ENCODE measurements at places on chromosomes 11 and 22.

DNA sequence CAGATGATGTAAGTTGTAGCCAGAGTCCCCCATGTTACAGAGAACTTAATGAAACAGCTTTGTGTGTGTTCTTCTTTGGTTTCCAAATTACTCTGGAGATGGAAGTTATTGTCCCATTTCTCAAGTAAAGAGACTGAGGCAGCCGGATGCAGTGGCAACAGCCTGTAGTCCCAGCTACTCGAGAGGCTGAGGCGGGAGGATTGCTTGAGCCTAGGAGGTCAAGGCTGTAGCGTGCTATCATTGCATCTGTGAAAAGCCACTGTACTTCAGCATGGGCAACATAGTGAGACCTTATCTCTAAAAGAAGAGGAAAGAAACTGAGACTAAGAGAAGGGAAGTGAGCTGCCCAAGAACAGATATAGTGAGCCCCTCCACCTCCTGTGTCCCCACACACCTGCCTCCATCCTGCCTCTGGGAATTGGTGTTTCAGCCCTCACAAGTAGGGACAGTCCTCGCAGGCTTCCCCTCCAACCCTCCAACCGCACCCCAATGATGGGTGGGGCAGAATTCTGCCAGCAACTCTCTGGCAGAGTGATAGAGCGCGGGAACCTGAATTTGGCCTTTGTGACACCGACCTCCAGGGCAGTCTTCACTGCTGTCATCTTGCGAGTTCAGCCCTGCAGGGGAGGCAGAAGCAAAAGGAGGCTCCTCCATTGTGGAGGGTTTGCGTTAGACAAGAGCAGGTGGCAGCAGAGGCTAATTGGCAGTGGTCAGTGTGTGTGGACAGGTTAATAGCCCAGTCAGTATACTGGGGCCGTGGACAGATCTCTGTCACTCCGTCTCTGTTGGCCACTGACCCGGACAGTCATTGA is 1.6 kb downstream of the PDXP start:
- no peak for DNase-seq

DNA sequence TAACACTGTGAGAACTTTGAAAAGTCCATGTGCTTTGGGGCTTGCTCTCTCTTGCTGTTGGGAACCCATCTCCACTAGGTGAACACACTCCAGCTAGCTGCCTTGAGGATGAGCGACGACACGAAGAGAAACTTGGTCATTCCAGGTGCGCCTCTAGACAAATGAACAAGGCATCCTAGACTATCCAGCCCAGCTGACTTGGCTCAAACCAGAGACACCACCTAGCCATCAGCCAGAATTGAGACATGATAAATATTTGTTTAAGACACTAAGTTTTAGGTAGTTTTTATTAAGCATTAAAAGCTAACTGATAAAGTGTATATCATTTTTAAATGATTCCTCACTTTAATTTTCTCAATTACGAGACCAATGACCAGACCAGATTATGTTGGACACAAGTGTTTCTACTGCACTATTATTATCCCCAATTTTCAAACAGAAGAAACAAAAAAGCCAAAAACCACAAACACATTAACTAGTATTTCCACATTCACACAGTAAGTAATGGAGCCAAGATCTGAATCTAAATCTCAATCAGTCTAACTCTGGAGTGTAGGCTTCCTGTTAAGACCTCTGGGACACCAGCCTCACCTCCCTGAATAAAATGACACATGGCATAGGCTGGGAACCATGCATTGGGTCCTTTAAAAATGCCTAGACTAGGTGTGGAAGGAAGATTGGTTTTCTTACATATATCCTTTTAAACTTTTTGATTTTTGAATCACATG is 70.4 kb downstream of the GDPD4 start:
- DNase-seq: no peak

DNA sequence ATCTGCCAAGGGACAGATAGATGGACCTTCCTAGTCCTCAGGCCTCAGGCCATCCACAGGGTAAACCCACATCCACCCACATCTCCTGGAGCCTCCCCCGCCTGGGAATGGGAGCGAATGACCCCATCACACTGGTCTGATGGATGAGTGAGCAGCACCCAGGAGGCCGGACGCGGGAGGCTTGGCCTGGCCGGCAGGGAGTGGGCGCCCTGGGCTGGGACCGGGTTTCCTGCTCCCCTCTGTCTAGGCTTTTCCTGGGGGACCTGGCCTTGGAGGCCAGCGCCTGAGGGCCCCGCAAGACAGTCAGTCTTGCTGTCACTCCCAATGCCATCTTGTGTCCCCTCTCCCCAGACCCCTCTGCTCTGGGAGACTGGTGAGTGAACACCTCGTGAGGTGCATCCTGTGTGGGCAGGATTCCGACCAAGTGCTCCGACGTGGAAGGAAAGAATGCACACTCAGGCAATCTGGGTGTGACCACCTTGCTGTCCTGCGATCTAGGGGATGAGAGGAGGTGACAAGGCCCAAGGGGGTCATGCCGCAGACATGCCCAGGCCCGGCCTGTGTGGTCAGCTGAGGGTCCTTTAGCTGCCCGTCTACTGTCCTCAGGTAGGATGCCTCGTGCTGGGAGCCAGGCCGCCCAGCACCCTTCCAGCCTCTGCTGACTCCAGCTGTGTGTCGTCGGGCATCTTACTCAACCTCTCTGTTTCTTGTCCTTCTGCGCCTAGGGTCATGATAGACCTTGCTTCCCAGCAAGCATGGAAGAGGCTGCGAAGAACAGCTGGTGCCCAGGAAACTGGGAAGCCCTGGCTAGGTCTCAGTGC is 26.5 kb upstream of the WNT7B start:
- DNase-seq: no peak

DNA sequence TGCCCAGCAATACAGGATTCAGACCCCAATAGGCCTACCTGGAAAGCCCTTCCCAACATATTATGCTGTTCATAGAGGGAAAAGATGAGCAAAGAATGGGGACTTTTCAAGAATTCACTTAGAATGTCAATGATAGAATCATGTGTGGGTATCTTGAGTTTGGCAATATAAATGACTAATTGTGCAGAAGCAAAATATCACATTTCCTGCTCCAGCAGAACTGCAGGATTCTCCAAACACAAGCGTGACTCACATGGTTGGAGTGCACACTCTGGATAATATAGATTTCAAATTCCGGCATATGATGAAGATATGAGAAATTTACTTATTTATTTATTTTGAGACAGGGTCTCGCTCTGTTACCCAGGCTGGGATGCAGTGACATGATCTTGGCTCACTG is 12.5 kb upstream of the APOL5 start:
- no peak for DNase-seq

- no peak for DNase-seq
These were observed 15.9 kb downstream of the WNT11 start for GRCh38 chr11:76190376-76190775.

DNA sequence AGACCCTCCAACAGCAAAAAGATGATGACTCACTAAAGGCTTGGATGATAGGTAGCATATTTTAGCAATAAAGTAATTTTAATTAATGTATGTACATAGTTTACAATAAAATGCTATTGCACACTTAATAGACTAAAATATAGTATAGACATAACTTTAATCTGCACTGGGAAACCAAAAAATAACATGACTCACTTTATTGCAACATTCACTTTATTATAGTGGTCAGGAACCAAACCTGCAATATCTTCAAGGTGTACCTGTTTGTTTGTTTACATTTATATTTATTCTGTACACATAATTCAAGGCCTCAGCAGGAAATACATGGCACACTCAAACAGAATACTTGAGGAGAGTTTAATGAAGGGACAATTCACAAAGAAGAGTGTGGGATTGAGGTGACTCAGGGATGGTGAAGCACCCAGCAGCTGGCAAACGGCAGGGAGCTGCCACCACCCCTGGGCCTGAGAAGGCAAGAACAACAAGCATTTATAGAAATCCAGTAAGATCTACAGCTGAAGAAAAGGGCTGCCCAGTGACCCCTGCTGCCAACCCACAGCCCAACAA is 51.5 kb upstream of the POU2AF2 start:
- no peak for DNase-seq

- peak; percentile 76 for DNase-seq
These were observed 27.0 kb downstream of the ART5 start for GRCh38 chr11:3614742-3615171.

- DNase-seq: no peak
These were observed 8.5 kb upstream of the CCDC89 start for GRCh38 chr11:85694385-85694980.

DNA sequence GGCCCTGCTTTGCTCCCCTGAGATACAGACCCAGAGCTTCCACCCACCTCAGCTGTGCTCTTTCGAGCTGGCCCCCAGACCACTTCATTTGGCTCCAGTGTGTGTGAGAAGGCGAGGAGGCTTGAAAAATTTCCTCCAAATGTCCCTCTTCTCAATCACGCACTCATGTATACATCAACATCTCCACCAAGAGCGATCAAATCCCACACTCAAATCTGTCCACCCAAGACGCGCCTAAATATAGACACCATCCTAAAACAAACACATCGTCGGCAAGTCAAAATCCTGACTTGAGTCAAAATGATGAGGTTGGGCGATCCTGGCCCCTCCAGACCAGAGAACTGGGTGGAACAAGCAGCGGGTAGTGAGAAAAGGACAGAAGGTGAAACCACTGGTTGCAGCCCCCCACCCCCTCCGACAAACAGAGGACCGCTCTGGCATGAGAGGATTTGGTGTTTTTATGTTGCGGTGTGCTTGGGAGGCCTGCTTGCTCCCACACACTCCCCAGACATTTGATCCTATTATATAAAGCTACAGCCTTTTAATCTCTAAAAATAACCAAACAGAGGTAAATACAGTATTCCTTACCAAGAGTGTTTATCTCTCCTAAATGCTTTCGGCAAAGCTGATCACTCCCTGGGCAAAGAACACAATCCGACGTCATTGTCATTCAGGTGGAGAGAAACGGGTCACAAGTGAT is 10.2 kb downstream of the MN1 start:
- DNase-seq: no peak

GRCh38 chr11:101881586-101881985 is 33.2 kb upstream of the CEP126 start:
- DNase-seq: no peak

DNA sequence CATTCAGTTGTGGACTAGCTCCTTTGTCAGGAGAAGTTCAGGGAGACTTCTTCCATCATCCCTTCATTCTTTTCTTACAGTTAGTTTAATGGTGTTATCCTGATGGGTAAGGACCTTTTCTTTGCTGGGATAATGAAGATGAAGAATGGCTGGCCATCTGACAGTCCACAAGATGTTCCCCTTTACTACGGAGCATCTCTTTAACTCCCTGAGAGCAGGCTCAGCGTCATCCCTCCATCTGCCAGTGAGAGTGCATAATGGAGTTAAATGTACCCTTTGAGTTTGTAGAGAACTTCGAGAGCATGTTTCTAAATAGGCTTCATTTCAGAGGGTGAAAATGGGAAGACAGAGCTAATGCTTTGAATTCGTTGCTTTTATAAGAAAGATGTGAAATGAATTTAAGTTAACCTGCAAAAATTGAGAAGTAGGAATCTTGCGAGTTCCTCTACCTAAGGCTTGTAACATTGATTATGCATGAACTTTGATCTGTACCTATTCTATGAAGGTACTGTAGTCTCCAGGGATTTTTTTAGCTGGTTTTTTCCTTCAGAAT is 1.7 kb downstream of the EP300 start:
- peak; percentile 50 for DNase-seq

- DNase-seq: no peak
These were observed 55.2 kb upstream of the WNT7B start for GRCh38 chr22:46031965-46032851.

- DNase-seq: no peak
These were observed 39.3 kb downstream of the RIBC2 start for GRCh38 chr22:45452565-45453379.

DNA sequence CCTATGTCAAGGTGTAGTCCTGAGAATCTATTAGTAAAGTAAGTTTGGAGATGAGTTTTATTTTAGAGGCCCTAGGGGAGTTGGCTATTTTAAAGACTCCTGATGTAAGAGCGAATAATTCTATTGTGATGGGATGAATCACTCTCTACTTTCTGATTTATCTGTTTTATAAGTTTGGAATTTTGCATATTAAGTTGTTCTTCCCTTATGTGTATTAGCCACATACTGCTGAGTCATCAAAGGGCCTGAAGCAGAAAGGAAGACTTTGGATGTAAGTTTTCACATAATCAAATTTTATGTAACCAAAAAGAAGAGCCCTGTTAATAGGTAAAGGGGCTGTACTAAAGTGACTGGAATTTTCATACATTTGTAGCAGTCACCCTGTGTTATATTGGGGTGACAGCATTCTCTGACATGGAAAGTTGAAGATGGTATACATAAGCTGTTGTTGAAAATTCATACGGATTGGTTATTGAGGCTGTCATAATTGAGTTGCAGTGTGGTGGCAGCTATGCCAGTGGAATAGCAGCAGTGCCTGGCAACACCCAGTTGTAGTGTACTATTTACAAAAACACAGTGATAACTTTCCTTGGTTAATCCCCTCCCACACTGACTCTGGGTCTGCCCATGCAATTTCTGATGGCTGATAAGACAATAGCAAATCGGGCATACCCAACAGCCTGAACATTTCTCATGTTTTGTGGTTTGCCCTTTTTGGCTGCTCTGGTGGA is 90.6 kb upstream of the NTM start:
- no peak for DNase-seq

- no peak for DNase-seq
These were observed 7.6 kb downstream of the PARVG start for GRCh38 chr22:44188316-44188715.

- DNase-seq: no peak
These were observed 84.6 kb downstream of the MYEOV start for GRCh38 chr11:69378303-69379141.

GRCh38 chr11:100940111-100940510 is 189.5 kb downstream of the PGR start:
- DNase-seq: no peak

DNA sequence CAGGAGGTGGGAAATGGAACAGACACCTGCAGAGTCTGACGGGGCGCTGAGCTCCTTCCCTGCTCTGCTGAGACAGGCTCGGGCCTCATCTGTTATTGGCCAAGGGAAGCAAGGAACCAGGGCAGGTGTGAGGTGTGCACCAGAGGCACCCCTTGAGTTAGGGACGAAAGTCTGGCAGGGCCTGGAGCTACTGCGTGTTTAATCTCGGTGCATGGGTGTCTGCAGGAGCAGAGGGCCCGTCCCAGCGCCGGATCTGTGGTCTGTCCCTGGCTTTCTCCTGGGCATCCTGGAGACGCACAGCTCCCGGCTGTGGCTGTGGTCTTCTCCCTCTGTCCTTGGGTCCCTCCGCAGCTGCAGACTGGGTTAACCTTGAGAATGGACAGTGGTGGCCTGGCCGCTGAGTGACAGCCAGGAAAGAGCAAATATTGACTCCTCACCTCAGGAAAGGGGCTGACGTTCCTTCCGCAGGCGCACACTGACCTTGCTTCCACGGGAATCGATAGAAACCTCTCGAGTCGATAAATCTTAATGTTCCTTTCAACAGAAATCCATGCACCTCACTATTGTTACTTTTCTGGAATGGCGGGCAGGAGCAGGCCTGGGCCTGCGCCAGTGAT is 975.6 kb downstream of the BRD1 start:
- DNase-seq: no peak

GRCh38 chr11:94727819-94728218 is 40.3 kb upstream of the AMOTL1 start:
- no peak for DNase-seq

GRCh38 chr11:123330948-123331347 is 99.1 kb upstream of the GRAMD1B start:
- no peak for DNase-seq

All from inflammatory macrophage (primary cell).